ENCODE measurements at places on chromosomes 12 and 14.
A peak's percentile ranks its signal among the peaks of the same experiment; 100 is the strongest.

DNA sequence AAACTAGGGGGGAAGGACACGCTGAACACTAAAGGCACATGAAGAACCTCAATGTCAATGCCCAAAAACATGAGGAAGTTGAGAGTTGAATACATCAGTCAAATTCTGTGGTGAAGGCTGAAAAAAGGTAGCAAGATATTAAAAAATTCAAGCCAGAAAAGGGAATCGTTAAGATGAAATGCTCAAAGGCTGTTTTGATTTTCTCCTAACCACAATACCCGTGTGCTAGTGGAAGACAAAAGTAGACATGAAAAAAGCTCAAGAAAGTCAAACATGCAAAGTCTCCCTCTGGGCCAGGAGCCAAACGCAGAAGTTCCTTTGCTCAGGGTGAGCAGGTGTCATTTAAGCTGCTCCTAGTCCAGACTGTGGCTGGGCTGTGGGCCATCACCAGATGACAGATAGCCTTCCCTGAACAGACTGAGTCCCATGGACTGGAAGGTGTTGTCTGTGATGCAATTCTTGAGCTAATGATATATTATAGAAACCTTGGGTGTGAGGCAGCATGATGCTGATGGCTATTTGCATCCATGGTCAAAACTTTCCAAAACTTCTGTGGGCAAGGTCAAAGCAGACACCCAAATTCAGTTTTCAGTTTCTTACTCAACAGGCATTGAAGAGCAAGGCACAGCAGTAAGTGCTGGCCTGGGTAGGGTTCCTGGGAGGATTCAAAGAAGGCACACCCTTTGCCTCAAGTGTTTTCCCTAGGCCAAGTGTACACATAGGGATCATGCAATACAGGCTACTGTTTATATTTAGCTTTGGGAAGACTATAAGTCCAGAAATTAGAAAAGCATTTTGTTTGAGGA lies 81.6 kb downstream of the MYRFL start:
- DNase-seq = no peak

GRCh38 chr14:26370115-26370514 lies 227.7 kb downstream of the NOVA1 start:
- peak; percentile 53 for DNase-seq

DNA sequence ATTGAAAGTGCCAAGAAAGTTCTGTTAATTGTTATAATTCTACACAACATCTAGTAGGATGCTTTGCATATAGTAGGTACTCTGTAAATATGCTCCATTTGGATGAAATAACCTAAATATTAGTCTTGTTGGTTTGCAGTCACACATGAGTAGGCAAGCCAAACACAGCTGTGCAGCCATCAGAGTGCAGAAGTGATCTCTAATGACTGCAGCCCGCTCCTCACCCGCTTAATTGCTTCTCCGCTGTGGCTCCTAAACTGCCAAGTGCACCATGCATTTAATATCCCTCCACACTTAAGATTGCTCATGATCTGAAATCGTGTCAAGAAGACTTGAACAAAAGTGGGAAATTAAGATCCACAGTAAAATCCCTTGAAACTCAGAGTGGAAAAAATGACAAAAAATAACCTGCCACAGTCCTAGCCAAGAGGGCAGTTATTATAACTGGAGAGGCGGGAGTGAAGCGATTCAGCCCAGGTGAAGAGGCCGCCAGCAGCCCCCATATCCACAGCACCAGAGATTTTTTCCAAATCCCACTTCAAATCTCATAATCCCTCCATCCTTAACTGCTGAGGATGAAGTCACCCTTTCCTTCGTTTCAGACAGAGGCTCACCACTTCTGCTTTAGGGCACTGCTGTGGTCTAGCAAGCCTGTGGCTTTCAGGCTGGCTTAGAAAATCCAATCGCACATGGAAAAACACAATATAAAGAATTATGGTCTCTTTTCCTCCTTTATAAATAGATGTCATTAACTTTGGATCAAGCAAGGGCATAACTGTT lies 69.5 kb downstream of the TMEM30B start:
- DNase-seq = peak; percentile 93

DNA sequence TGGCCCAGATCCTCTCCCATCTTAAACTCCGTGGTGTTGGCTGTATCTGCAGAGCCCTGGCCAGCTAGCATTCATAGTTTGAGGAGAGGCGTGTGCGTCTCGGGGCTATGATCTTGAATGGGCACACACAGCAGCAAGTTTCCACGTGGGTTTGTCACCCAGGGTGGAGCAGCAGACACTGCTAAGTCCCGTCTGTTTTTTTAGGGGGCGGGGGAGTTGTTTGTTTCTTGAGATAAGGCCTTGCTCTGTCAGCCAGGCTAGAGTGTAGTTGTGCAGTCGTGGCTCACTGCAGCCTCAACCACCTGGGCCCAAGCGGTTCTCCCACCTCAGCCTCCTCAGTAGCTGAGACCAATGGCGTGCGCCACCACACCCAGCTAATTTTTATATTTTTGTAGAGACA lies 20.1 kb upstream of the TEX22 start:
- no peak for DNase-seq

DNA sequence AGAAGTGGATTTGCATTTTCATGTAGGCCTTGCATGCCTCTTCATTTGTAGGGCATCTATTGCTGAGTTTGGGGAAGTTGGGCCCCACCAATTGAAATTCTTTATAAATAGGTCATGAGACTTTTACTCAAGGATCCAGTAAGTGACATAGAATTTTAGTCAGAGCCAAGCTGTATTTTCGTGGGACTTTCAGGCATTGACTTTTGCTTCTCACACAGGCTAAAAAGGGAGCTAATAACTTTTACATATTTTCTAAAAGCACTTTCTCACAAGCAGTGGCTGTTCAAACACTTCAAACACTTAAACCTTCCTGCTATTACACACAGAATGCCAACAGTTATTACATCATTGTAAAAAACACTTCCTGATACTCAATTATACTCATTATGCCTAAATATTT lies 260.5 kb downstream of the MSRB3 start:
- no peak for DNase-seq

- DNase-seq = no peak
Measured at GRCh38 chr14:33774723-33775470, 176.0 kb downstream of the EGLN3 start.

- DNase-seq = peak; percentile 82
Measured at GRCh38 chr12:82329508-82329907, 28.7 kb downstream of the CCDC59 start.

DNA sequence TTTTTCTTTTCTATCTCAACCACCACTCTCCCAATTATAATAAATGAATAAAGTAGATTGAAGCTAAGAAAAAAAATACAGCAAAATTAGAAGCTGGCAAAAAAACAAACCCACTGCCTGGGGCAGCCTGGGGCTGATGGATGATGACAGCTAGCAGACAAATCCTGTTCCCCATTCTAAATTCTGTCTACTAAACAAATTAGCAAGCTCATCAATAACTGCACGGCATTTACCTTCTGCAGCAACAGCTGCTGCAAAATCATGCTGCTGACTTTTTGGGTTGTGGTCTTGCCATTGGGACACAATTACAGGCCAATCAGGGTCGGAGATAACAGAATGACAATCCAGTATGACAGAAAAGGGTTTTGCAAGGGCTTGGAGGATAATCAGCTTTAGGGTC lies 443.6 kb upstream of the SOX5 start:
- DNase-seq = no peak

- DNase-seq = no peak
Measured at GRCh38 chr12:46179693-46180452, 89.0 kb downstream of the SLC38A1 start.

GRCh38 chr14:52310541-52310940 lies 3.6 kb upstream of the PTGER2 start:
- DNase-seq = no peak

DNA sequence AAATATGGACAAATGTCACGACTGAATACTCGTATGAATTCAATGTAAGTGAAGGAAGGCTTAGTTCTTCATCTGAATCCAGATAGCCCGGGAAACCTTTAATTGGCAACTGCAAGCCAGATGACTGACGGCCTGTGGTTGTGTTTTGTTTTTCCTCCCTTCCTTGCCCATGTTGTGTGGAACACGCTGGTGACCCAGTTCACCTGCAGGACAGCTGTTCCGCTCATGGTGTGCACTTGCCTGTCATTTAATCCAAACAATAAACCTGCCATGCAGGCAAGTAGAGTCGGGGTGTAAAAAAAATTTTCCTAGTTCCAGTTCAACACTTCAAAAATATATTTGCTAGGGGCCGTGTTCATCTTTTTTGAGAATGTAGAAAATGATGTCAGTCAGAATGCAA lies 88.0 kb downstream of the TMEM132D start:
- no peak for DNase-seq

- peak; percentile 18 for DNase-seq
Measured at GRCh38 chr12:98126637-98127335, 388.6 kb upstream of the TMPO start.

DNA sequence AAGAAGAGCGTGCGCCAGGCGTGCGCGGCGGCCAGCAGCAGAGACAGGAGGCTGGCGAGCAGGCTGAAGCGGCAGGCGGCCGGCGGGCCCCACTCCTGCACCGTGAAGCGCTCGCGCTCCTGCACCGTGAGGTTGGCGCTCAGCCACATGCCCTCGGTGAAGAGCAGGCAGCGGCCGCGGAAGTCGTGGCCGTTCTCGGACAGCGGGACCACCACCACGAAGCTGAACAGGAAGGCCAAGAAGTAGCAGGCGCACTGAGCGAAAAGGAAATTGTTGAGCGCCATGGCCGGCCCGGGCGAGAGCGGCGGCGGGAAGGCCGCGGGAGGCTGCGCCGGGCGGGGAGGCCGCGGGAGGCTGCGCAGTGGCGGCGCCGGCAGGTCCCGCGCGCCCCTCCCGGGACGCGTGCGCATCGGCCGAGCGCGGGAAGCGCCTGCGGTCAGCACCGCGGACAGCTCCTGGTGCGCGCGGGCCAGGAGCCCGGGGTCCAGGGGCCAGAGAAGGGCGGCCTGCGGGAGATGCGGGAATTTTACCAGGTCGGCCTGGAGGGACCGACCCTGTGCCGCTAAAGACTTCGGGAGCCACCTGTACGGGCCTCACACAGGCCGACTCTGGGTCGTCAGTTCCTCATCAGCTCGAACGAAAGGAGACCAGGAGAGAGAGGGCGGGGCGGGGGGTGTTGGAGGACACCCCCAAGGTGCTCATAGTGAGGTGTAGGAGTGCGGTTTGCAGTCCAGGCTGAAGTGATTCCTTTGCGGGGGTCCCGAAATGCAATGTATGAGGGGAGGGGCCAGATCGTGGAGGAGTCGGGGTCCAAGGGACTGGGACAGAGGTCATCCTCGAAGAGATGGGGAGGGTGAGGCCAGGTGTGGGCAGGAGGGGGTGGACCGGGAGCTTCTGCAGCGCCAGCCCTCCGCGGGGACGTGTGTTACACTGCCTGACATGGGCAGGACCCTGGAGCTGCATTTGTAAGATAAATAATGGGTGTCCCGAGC lies at the start of gene TMEM179:
Gene TMEM179 (minus strand): TSS at position 315 of the 992 bp plus-strand sequence. CDS start 31 bp downstream, at position 284.
- peak; percentile 88 for DNase-seq

DNA sequence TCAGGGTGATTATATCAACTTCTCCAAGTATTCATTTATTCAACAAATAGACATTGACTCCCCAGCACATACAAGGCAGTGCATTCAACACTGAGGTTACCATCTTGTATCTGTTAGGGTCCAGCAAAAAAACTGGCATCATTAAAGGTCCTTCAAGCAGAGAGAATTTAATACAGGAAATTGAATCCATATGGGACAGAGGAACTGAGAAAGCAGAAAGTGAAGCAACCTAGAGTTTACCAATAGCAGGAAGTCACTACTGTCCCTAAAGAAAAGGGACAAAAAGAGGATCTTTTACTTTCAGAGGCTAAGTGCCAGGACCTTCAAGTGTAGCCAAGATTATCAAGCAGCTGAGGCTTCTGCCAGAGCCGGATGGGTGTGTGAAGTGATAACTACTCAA lies 237.8 kb upstream of the TBX3 start:
- no peak for DNase-seq

GRCh38 chr12:45379261-45379660 lies 163.4 kb downstream of the ANO6 start:
- no peak for DNase-seq

GRCh38 chr12:39617887-39618286 lies 1.7 kb downstream of the ABCD2 start:
- no peak for DNase-seq

DNA sequence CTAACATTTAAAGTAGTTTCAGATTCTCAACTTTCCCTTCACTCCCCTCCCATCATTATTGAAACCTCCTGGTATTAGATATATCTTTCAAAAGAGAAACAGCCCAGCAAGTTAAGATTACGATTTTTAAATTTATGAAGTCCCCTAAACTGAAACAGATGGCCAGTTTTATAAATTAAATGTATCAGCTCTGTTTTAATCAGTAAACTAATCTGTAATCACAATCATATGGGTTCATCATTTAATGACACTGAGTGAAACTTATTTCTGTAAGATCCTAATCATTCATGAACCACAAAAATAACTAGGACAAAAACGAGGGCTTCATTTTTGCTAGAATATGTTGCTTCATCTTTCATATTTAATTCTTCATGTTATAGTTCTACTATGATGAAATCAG lies 137.8 kb downstream of the EPS8 start:
- no peak for DNase-seq

GRCh38 chr12:124623344-124624035 lies 56.1 kb upstream of the NCOR2 start:
- no peak for DNase-seq

DNA sequence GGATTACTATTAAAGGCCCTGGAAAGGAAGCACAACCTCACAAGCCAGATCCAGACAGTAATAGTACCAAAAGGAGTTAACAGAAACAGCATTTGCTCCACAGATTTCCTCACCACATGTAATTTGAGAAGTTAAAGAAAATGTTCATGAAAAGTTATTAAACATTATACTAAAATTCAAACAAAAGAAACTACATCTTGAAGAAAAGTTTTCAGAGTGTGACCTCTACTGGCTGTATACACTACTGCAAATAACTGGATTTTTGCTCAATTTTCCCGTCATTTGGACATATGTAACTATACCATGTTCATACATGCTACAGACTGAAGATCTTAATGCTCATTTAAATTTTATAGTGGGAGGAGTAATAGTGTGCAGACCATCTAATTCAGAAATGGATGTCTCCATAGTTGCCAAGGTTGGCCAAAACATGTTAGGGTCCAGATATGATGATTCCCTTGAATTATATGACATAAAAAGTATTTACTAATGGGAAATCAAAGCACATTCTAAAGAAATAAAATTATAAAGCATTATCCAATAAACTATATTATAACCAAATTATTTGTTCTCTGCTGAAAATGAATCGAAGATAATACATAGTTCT lies 5.6 kb downstream of the KRR1 start:
- no peak for DNase-seq

DNA sequence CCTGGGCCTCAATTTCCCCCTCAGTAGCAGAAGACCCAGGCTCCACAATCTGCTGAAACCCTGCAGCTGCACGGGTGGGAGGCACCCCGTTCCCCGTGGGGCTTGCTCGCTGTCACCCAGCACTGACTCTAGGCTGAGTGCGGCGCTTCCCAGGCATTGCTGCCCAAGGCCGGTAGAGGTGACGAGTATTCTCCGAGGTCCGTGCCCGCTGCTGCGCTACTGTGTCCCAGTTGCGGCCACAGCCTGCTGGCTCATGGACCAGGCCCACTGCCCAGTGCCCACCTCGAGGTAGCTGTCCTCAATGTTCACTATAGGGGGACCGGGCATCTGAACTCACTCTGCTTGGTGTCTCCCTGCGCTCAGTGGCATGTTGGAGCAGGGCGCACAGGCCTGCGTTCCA lies 74.7 kb downstream of the GSC start:
- no peak for DNase-seq

- no peak for DNase-seq
Measured at GRCh38 chr12:85720308-85721033, 115.7 kb downstream of the RASSF9 start.

GRCh38 chr14:88614218-88614907 lies 51.5 kb downstream of the ZC3H14 start:
- no peak for DNase-seq
